Mesothelial cell of epicardium (in vitro differentiated cells): ENCODE measurements at places on chromosomes 6 and 20.

DNA sequence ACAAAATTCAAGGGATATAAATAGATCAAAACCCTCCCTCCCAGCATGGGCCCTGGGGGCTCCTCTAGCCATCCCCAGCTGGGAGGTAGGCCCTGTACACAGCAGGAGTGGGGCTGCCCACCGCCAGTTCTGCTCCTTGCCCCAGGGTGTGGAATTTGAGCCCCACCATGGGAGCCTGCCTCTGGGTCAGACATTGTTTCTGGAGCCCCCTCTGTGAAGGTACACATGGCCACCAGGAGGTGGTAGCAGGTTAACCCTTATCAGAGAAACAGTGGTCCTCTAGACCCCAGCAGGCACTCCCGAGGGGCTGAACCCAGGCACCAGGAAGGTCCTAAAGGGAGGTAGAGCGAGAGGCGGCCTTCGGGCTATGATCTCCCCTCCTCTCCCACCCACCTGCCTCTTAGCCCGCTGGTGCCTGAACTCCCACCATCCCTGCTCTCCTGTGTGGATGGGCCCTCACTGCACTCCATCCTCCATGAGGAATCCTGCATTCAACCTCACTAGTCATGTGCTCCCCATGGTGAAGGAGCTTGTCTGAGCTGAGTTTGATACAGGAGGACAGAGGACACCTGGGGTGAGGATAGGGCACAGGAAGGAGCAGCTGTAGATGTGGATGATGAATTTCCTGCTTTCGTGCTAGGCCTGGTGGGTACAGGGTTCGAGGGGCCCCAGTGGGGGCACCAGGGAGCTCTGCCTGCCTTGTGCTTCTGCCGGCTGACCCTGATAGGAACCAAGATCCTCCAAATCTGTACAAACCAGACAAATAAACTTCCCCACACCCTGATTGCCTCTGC is 114.9 kb downstream of the GRM4 start:
- DNase-seq = no peak

- DNase-seq = no peak
Observed at GRCh38 chr20:62624719-62625453, 17.4 kb upstream of the SLCO4A1 start.

GRCh38 chr6:39804466-39805065 is 12.4 kb downstream of the DAAM2 start:
- DNase-seq = no peak

DNA sequence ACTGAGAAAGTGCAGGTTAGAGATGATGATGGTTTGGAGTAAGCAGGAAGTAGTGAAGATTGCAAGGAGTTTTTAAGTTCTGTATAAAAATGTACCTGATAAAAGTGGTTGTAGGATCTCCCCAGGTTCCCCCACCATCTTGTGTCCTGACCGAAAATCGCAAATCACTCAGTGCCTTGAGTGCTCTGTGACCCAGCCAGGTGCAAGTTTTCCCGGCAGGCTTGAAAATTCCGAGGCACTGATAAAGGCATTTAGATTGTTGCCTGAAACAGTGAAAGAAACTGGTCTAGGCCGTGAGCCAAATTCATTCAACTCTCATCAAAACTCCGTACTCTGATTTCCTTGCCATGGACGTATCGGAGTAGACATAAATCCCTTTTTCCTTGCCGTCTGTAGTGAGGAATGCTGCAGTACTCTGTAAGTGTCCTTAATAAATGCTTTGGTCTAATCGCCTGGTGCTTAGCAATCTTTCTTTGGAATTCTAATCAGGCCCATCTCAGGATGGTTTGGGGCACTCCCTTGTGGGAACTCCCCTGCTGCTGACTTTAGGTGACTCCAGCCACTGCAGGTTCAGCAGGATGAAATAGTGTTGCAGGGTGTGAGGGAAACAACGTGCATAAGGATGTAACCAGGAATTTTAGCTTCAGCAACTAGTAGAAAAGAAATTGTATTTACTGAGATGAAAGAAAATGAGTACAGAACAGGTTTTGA is 1199.8 kb upstream of the MAP3K7 start:
- DNase-seq = no peak

GRCh38 chr6:130223508-130223907 is 757 bp upstream of the SAMD3 start:
- no peak for DNase-seq

DNA sequence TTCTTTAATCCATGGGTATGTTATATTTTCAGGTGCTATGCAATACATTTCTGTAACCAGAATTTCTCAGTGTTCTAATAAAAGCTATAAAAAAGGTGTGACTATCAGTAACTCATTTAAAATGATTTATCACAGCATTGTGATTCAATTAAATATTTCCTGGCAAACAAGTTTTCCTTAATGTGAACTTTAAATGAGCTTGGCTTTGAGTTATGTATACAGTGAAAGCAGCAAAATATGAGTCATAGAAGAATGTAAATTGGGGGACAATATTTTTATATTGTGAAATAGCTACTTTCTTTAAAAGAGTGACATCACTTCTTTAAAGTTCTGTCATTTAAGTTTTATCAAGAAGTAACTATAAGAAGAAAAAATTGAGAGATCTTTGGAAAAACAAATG is 484.9 kb upstream of the MAN1A1 start:
- no peak for DNase-seq

DNA sequence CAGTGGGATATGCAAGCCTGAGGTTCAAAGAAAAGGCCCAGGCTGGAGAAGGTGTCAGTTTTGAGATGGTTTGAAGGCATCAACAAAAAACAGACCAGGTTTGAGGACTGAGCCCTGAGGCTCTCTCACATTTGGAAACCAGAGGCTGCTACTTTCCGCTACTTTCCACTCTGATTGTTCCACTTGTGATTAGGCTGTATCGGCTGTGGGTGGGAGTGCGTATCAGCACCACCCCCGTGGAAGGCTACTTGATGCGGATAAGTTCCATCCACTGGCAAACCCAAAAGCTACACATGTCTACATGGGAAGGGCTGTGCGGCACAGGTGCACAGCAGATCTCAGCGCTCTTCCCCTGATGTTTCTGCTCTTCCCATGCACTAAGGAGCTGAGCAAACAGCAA is 198.7 kb downstream of the GMPR start:
- DNase-seq = no peak

DNA sequence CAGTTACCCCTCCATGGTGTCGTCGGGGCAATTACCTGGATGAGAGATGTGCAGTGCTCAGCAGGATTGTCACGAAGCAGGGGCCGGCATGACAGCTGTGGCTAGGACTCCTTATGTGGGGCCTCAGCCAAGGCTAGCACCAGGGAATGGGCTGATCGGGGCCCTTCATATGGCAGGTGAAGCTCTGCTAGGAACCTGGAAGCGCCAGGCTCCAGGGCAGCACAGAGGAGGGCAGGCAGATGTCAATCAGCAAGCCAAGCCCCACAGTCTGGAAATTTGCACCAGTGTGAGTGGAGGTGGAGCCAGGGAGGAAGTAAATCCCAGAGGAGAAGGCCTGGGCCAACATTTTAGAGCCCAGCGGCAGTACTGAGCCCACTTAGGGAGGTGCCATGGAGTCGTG is 21.2 kb downstream of the SYNDIG1 start:
- DNase-seq = no peak

GRCh38 chr6:104173668-104174067 is 686.1 kb downstream of the HACE1 start:
- no peak for DNase-seq

DNA sequence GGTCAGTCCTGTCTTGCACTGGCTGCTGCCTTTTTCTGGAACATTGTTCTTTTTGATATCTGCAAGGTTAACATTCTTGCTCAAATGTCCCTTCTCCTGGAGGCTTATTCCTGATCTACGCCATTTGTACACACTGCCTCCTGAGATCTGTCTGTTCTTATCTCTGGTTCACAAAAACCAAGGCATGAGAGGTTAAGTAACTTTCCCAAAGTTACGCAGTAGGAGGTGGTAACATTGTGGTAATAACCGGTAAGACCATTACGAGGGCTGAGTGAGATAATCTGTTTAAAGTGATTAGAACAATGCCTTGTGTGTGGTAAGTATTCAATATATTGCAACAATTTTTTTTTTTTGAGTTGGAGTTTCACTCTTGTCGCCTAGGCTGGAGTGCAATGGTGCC is 132.1 kb downstream of the FNDC1 start:
- no peak for DNase-seq

- no peak for DNase-seq
Observed at GRCh38 chr6:144659202-144660182, 374.4 kb downstream of the UTRN start.

DNA sequence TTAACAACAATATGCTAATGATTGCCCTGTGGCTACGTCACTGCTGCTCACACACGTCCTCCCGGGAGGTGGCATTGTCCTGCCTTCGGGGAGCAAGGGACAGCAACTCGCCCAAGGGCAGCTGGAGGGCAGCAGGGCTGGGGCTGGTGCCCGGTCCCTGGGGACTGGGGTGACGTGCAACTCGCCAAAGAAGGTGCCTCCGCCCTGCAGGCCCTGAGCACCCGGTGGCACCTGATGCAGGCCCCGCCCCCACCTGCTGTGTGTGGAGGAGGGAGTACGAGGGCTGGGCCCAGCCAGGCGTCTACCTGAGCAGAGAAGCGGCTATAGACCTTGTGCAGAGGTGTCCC is 64.8 kb upstream of the SLCO4A1 start:
- no peak for DNase-seq

DNA sequence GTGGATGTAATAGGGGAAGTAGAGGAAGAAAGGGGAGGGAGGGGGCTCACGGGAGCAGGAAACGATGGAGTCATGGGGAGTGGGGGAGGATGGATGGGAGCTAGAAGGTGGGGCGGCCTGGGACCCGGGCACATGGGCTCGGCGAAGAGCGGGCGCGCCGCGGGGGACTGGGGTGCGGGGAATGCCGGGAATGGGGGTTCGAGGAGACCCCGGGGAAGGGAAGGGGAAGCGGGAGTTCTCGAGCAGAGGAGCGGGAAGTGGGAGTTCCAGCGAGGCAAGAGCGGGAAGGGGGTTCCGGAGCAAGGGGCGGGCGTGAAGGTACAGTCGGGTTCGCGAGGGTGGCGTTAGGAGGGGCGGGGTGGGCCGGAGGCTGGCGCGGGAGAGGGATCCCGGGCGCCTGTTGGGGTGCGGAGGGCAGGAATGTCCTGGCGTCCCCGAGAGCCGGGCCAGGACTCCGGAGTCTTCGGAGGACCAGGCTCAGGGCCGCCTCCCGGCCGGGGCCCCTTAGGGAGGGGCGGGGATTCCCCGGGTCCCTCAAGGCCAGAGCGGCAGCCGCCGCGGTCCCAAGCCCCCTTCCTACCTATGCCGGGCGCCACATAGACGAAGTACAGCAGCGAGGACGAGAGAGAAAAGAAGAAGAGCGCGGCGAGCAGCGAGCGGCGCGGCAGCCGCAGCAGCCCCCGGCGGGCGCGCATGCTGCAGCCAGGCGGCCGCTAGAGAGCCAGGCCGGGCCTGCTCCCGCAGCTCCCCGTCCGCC is 504 bp downstream of the B4GALT5 start:
- DNase-seq = peak; percentile 25

GRCh38 chr6:80143419-80143937 is 37.0 kb downstream of the BCKDHB start:
- no peak for DNase-seq

DNA sequence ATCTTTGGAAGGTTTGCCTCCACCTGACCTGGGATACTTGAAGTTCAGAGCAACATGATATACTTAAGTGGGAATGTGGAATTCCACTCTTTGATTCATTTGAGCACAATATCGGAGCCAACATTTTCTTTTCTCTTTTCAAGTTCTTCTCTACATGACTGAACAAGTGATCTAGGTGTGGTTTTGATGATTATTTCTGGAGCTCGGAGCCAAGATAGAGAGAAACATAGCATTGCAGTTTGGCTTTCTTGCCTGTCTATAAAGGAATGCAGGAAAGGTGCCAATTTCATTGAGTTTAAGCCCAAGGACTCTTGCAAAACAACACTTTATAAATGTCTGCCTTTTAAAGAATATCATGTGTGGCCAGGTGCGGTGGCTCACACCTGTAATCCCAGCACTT is 124.2 kb upstream of the FAM83B start:
- no peak for DNase-seq

GRCh38 chr20:52242237-52243230 is 51.0 kb upstream of the ZFP64 start:
- no peak for DNase-seq

GRCh38 chr6:156102129-156102528 is 646.5 kb upstream of the NOX3 start:
- no peak for DNase-seq

DNA sequence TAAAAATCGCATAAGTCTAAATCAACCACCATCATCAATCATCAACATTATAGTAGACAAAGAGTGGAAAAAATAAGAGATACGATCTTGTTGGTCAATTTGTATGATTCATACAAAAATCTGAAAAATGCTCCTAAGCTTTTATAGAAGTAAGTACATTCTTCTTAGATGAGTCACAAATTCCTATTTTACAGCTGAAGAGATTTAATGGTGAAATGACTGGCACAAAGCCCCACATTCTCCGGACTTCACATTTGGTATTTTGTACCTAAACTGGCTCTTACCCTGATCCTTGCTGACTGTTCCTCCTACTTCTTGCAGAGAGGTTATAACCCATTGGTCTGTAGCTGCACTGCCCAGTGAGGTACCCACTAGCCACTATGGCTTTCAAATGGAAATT is 29.9 kb upstream of the PREP start:
- no peak for DNase-seq

DNA sequence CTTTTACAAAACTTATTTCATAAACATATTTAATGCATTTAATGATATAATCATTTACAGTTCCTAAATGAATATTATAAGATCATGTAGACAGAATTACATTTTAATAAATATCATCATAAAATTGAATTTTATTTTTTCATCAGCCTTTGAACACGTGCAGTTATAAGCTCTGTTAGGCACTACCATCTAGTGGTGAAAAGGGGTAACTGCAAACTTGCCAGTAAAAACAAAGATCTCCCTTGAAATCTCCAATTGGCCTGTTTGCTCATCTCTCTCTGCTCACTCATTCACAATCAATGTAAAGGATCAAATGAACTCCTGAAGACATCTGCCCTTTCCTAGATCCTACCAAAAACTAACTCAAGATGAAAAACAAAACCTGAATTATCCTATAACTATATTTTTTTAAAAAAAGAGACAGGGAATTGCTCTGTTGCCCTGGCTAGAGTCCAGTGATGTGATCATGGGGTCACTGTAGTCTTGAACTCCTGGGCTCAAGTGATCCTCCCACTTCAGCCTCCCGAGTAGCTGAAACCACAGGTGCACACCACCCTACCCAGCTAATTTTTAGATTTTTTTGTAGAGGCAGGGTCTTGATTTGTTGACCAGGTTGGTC is 31.7 kb downstream of the SAMHD1 start:
- no peak for DNase-seq

DNA sequence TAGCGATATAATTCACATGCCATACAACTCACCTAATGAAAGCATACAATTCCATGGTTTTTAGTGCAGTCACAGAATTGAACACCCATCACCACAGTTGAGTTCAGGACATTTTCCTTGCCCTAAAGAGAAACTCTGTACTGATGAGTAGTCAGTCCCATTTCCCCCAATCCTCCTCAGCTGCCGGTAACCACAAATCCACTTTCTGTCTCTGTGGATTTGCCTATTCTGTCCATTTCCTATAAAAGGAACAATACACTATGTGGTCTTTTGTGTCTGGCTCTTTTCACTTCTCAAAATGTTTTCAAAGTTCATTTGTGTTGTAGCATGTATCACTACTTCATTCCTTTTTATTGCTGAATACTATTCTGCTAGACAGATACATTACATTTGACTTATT is 67.9 kb upstream of the TGM3 start:
- DNase-seq = no peak

GRCh38 chr6:6515691-6516607 is 72.6 kb upstream of the LY86 start:
- no peak for DNase-seq
